Muscle of leg (tissue), 16 donors: ENCODE measurements at places on chromosomes 4 and X. TPM values are rescaled to one million over a fixed set of nuclear protein-coding genes. Genes with fewer than 3 reads are reported as not detected.

The ATP8A1 gene
- 8.6 TPM for total RNA-seq

The BDH2 gene
- total RNA-seq, result 66.2 TPM

The RAB40A gene
- total RNA-seq, result 0.35 TPM

The SOWAHB gene
- total RNA-seq, result 0.13 TPM

The LUZP4 gene
- not detected for total RNA-seq

The HS3ST1 gene
- total RNA-seq, result 0.09 TPM

The FGF5 gene
- total RNA-seq, result 0.09 TPM

The CENPVL1 gene
- not detected for total RNA-seq

The CFAP299 gene
- total RNA-seq, result 0.09 TPM

The MTCP1 gene
- 15.6 TPM for total RNA-seq

The MAGEA2 gene
- not detected for total RNA-seq

The POLN gene
- total RNA-seq, result 3.4 TPM

The USP17L5 gene
- total RNA-seq, result not detected

The CYBB gene
- total RNA-seq, result 19.3 TPM

The SLIT2 gene
- total RNA-seq, result 10.7 TPM

The DHX15 gene
- 113 TPM for total RNA-seq

The CPZ gene
- total RNA-seq, result 18.4 TPM

The MAGED4 gene
- 11.6 TPM for total RNA-seq

The FAM9B gene
- not detected for total RNA-seq

The ENPEP gene
- 15.3 TPM for total RNA-seq

The TMEM128 gene
- total RNA-seq, result 21.5 TPM
